ENCODE measurements at places on chromosomes 1 and 21.

DNA sequence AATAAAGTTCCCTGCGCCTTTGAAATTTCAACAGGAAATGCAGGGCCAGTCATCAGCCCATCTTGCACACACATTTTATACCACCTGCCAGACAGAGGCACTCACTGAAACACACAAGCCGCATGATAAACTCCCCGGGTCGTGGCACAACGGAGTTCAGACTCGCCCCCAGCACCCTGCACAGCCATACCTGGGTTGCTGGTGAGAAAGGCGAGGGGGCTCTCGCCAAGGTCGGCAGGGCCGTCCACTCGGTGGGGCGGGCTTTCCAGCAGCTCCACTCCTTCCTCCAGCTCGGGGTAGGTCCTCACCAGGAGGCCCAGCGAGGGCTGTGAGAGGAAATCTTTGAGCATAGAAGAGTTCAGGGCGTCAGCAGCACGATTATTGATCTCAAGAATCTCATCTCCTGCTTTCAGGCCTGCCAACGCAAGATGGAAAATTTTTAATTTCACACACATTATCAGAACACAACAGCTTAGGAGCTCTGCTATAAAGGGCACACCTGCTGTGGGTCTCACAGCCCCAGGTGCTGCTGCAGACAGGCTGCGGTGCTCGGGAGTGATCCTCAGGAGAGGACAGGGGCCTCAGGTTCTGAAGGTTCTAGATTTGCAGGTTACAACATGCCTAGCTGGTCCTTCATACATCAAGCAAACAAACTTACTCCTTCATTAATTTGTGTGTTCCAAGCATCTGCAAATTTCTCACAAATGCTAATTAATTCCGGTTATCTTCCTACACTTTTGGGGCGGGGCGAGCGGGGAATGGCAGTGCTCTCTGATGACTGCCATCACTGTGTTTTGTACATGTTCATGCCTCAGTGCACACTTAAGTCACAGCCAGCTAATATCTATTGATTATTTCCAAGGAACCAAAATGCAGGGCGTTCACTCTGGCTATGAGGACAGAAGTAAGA, 144.2 kb upstream of the KRTAP19-8 start:
- DNase-seq: no peak

GRCh38 chr1:31647106-31647505, 2.4 kb upstream of the PEF1 start:
- no peak for DNase-seq

DNA sequence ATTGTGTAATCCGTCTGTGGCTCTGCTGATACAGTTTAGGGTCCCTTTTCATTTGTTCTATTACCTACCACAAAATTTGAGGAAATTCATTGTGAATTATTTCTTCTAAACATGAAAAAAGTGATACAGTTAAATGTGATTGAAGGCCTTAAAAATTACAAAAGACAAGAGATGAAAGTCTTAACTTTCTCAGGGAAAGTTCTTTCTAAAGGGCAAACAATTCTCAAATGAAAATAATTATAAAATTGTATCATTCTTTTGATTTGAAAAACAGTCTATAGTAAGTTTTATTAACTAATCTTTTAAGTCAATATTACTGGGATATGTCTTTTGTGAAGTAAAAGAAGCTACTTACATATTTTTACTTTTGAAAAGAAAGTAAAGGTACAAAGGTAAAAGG, 57.4 kb upstream of the SCYL3 start:
- no peak for DNase-seq

GRCh38 chr1:147771226-147772125, 11.1 kb upstream of the GJA5 start:
- no peak for DNase-seq

DNA sequence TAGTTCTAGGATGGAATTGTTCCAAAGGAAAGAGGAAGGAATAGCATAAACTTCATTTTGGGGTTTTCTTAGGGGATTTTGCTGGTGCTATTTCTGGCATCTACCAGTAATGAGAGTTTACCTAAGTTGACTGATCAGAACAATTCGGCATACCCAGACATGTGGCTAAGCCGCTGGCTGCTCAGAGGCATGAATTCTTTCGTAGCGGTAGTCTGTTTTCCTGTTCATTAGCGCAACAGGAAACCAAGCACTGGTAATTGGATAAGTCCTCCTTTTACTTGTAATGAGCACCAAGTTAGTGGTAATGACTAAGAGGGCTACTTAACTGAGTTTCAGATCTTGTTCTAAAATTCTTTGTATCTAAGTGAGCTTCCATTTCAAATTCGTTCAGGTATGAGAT, 38.6 kb downstream of the C21orf91 start:
- no peak for DNase-seq

GRCh38 chr1:191508239-191508638, 650.0 kb upstream of the RGS18 start:
- DNase-seq: no peak

DNA sequence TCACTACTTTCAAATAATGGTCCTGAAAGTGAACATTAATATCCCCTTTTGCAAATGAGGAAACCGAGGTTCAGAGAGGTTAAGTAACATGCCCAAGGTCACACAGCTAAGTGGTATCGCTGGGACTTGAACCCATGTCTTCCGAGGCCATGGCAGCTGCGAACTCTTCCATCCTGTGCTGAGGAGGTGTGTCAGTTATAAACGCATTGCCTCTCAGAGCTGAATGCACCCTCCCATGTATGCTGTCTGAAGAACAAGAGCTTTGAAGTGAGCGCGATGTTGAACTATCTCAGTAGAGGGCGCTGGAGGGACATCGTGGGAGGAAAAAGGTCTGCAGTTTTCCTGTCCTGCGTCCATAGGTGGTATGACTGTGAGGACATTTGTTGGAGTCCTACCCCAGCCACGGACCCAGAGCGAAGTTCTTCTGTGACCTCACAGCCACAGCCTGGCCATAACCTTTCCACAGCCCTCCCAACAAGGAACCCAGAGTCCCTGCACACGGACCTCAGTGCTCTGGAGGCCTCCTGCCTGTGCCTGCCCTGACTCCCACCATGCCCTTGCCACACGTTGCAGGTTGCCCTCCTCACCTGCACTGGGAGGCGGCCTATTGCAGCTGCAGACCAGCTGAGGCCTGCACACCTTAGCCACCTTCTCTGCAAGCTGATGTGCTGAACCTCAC, 7.5 kb downstream of the MYOC start:
- DNase-seq: peak; percentile 56

- peak; percentile 77 for DNase-seq
These were observed at the start of gene EFNA3 for GRCh38 chr1:155078469-155079209. Gene EFNA3 (plus strand): TSS chr1:155078837. CDS start chr1:155078942, 105 bp downstream.
